Fibroblast of mammary gland (primary cell): ENCODE measurements at places on chromosomes 2 and 18.

DNA sequence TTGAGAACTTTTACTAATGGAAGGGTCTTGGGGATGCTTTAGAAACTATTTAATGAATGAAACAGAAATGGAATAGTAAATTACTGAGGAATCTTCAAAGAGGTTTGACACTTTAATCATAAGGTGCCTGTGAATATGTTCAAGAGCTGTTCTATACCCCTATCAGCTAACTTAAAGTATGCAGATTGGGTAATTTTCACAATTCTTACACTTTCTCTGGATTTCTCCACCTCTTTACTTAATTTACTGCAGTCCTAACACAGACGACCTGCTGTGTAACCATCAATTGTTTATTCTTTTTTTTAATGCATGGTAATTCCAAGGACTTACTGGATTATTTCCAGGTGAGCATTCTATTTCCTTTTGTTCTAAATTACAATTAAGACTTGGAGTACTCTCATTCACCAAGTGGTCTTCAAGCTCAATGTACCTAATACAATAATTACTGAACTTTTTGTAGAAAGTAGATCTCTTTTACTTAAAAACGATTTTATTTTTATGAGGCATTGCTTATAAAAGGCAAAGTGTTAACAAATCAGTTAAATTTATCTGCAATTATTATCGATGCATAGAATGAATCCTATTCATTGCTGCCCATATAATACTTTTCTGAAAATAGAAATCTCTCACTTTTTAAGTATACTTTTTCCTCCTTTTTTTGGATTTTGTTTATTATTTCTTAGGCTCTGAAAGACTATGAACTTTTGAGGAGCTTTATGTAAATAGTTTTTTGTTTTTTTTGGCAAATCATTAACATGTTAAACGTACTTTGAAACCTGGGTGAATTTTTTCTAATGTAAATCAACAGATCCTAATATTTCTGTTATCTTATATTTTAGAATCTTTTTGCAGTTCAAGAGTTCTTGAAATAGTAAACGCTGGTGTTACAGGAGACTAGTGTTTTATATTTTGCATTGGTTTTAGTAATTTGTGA lies 5.5 kb downstream of the VSNL1 start:
- no peak for DNase-seq

- DNase-seq: peak; percentile 80
Measured at GRCh38 chr2:37500031-37500430, 155.6 kb downstream of the QPCT start.

DNA sequence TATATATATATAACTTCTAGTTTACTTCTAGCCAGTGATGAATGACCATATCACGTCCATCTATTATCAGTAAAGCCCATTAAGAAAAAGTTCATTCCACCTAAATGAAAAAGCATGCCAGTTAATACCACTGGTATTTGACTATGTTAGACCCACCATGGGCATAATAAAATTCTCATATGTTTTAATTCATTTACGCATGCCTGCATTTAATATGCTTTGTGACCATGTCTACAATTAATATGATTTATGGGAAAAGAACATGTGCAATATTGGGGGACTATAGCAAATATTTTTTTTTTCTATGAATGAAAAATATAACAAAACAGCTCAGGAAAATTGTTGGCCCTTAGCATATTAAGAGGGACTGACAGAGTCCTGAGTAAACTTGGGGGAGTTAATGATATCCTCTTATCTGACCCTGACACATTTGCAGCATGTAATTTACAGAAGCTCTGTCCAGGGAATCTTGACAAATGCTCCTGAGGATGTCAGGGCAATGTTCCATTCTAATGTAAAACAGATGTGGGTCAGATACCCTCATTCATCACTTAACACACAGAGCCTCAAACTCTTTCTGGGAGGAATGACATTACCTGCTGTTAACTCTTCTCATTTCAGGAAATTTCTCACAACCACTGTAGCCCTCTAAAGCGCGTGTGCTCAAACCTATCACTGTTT lies 90.6 kb downstream of the PAX3 start:
- DNase-seq: no peak

DNA sequence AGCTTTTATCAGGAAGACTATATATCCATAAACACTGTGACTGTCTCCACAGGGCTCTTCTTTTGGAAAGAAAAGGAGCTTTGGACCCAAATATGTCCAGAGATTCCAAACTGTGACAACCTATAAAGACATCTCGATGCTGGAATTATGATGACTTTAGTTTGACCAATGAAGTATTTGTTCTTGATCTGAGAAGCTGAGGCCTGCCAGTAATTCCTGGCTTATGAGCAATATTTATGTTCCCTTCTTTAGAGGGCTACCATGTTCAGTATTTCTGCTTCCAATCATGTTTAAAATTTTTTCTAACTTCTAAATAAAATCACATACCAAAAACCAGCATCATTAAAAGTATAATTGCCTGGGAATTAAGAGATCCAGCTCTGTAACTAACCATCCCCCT lies 41.1 kb downstream of the FEZ2 start:
- peak; percentile 65 for DNase-seq

- no peak for DNase-seq
Measured at GRCh38 chr2:226906163-226906693, 70.4 kb downstream of the RHBDD1 start.

- peak; percentile 58 for DNase-seq
Measured at GRCh38 chr2:190640117-190640516, 8.8 kb upstream of the NAB1 start.

GRCh38 chr18:36734596-36734995 lies 94.2 kb downstream of the TPGS2 start:
- DNase-seq: no peak

- DNase-seq: no peak
Measured at GRCh38 chr2:202638721-202639120, 4.0 kb downstream of the FAM117B start.

DNA sequence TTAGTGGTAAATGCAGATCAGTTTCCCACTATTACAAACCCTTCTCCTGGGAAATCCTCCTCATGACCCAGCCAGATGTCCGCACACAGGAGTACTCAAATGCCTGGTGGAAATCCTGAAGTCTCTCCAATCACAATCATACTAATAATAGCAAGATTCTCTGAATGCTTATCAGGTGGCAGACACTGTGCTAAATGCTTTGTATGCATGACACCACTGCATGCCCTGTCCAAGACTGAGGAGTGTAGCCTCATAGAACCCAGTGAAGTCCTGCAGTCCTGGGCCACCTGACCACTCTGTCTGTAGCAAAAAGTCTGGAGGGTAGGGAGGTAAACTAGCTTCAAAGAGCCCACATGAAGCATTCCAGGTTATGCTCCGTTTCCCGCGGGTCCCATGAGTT lies 434.8 kb upstream of the CHST9 start:
- no peak for DNase-seq

GRCh38 chr2:174014011-174014698 lies 49.0 kb upstream of the SP3 start:
- DNase-seq: peak; percentile 55

DNA sequence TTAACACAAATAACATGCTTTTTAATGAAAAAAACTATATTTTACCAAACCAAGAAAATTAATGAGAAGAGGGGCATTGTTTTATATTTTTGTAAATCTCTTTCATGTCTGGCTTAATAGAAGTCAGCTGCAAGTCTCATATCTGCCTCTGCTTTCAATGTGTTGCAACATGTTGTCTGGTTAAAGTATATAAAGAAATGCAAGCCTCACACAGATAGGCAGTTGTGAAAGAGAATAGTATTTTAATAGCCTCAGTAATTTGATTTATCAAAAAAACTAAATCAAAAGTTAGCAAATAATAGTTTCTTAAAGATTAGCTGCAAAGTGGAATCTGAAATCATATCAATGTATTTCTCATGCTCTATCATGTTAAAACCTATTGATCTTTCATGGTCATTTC lies 52.9 kb upstream of the NCOA1 start:
- peak; percentile 53 for DNase-seq

- DNase-seq: no peak
Measured at GRCh38 chr2:196607073-196607472, 32.4 kb upstream of the CCDC150 start.

GRCh38 chr2:216210701-216211540 lies 101.8 kb downstream of the XRCC5 start:
- peak; percentile 24 for DNase-seq

- DNase-seq: no peak
Measured at GRCh38 chr2:98935777-98936352, at the start of gene CRACDL. Gene CRACDL (minus strand): TSS chr2:98936225. CDS start chr2:98846800, 89,425 bp downstream.

DNA sequence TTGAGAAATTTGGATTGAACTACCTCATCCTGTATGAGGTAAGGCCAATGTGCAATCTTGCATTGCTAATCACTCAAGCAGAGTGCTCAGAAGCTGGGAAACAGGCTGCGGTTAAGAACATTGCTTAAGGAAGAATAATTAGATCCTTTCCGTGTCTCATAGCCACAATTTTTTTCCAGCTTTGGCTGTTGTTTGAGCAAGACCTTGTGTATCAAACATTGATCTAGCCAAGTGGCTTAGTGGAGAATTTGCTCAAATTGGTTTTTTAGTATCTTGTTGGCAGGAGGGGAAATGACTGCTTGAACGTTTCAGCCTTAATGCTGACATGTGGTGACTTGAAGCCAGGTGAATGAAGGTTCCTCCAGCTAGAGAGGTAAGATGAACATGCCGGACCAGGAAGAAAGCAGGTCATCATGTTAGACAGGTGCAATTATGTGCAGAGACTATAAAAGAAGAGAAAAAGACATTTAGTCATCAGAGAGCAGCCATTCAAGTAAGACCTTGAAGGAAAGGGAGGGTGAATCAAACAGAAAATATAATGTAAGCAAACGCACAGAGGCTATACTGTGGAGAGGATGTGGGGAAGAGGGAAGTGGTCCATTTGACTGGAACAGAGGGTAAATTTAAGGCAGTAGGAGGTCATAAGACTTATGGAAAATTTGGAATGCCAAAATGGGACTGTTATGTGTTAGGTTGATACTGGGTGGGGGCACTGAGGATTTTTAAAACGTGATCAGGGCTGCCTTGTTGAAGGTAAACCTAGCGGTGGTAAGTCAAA lies 98.9 kb upstream of the CYP1B1 start:
- peak; percentile 99 for DNase-seq

- DNase-seq: no peak
Measured at GRCh38 chr2:238968616-238969384, 120.9 kb downstream of the TWIST2 start.

DNA sequence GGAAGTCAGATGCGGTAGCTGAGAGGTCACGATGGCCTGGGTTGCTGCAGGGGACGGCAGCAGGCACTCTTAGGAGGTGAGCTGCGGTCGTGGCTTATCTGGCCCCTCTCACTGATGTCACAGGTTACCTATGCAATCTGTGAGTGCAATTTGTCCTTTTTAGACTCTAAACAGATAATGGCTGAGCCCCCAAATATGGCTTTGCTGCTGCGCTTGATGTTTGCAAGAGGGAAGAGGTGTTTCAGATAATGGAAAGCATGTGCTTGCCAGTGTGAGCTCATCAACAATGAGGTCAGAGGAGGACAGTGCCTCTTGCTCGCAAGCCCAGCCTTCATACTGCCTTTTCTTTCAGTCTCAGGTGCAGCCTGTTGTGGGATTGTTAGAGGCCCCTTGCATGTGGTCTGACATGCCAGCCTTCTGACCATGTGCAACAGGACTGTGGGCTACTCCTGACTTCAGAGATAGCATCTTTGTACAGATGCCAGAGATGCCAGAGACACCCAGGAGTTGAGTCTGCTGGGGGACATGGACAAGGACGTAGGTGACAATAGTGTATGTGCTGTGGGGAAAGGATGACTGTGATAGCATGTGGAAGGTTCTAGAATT lies 151.3 kb downstream of the TANC1 start:
- peak; percentile 65 for DNase-seq

GRCh38 chr2:241866790-241867645 lies 2.5 kb upstream of the RTP5 start:
- DNase-seq: no peak

DNA sequence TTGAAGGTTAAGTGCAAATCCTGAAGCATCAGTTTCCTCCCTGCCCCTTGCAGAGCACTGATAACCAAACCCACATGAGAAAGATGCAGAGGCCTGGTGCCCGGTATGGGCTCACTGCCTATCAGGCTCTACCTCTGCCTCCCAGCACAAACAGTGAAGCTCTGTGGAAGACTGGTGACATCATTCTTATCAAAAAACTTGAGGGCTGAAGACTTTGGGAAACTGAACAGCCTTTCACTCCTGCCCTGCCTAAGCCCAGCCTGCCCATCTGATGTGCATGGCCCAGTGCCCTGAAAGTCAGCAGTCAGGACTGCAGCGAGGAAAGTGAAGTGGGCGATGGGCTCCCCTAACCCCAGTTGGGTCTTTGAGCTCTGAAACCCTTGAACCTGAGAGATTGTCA lies 174.8 kb upstream of the ARL4C start:
- no peak for DNase-seq

GRCh38 chr2:40809156-40809555 lies 357.3 kb upstream of the SLC8A1 start:
- DNase-seq: no peak

GRCh38 chr2:165032559-165032958 lies 77.2 kb upstream of the SLC38A11 start:
- no peak for DNase-seq

DNA sequence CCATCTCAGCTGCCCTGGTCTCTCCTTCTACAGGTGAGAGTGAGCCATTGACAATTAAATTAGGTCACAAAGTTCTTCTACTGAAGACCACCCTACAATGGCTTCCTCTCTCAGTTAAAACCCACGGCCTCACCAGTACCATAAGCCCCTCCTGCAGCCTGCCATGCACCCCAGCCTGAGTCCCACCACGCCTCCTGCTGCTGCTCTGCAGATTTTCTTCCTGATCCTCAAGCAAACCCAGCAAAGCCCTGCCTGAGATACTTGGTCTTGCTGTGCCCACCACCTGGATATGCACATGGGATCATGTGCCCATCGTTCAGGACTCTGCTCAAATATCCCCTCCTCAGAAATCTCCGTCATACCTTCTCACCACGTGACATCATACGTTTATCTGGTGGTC lies 696.6 kb downstream of the RNF144A start:
- no peak for DNase-seq

DNA sequence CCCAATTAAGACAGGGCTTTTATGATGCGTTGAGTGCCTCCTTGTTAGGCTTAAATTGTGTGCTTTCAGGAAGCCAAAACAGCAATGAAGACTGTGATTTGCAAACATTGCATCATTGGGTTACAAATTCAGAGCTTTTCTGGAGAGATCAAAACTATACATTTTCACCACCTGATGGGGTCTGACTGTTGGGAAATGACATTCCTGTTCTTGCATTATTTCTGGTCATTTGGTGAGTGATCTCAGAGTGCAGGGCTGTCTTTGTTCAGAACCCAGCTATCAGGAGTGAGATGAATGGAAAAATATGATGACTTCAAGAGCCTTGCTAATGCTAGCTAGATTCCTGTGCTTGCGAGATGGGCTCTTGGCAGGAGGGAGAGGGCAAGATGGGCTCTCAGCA lies 39.1 kb downstream of the SH3RF3 start:
- DNase-seq: peak; percentile 23

DNA sequence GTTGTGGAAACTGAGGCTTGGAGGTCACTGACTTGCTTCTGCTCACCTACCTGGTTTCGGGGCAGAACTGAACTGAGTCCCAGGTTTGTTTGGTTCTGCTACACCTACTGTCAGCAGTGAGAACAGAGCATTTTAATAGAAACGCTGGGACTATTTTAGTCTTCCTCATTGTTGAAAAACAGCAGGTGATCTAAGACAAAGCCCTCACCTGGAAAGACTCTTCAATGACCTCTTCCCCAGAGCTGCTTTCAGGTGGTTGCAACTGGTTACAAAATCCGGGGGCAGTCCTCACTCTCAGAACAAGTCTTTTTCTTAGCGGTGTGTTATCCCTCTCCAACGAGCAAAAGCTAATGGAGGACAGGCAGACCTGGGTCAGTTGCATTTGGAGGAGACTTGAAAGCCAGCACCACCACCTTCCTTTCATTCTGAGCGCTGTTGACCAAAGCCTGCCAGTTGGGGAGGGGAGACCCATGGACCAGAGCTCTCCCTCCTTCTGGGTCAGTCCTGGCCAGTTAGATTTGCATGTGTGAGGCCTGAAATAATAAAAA lies 217.0 kb downstream of the NCK2 start:
- DNase-seq: no peak
